PC-9 (cell line): ENCODE measurements at places on chromosomes 2 and 18. TPM values are rescaled to one million over a fixed set of nuclear protein-coding genes. Genes with fewer than 3 reads are reported as not detected.

The PMAIP1 gene
- 16.5 and 17.0 TPM in 2 replicates for total RNA-seq

The PLCD4 gene
- 0.74 and 1.3 TPM in 2 replicates for total RNA-seq

The BMP10 gene
- total RNA-seq = not detected in 2 replicates

The C2orf66 gene
- total RNA-seq = 0.22 TPM in 1 of 2 replicates, not detected in the other

The VWC2L gene
- not detected in 2 replicates for total RNA-seq

The IRS1 gene
- 26.2 and 28.6 TPM in 2 replicates for total RNA-seq

The IL1R1 gene
- total RNA-seq = 5.0 and 6.5 TPM in 2 replicates

The SERPINB11 gene
- not detected in 2 replicates for total RNA-seq
